Regular cardiac myocyte (primary cell): ENCODE measurements at places on chromosomes 7 and 10. TPM values are rescaled to one million over a fixed set of nuclear protein-coding genes. Genes with fewer than 3 reads are reported as not detected.

ARHGEF35 gene
- total RNA-seq, result 0.85 and 1.5 TPM in 2 replicates

OR2A5 gene
- total RNA-seq, result not detected in 2 replicates

ADAMTS14 gene
- total RNA-seq, result 1.9 and 4.2 TPM in 2 replicates

PON3 gene
- total RNA-seq, result under 0.01 TPM in 2 replicates

NPC1L1 gene
- under 0.01 TPM in 2 replicates for total RNA-seq

GATA3 gene
- 0.28 TPM in 1 of 2 replicates, not detected in the other for total RNA-seq

KCND2 gene
- 2.1 and 10.1 TPM in 2 replicates for total RNA-seq

LIPJ gene
- not detected in 2 replicates for total RNA-seq
